ENCODE measurements at places on chromosomes 1 and 21.

GRCh38 chr1:189803364-189803763 is 674.3 kb downstream of the BRINP3 start:
- DNase-seq = no peak

GRCh38 chr1:222097588-222097987 is 355.7 kb upstream of the DUSP10 start:
- DNase-seq = no peak

- DNase-seq = no peak
These were observed 49.1 kb upstream of the CPLANE2 start for GRCh38 chr1:16286122-16286521.

DNA sequence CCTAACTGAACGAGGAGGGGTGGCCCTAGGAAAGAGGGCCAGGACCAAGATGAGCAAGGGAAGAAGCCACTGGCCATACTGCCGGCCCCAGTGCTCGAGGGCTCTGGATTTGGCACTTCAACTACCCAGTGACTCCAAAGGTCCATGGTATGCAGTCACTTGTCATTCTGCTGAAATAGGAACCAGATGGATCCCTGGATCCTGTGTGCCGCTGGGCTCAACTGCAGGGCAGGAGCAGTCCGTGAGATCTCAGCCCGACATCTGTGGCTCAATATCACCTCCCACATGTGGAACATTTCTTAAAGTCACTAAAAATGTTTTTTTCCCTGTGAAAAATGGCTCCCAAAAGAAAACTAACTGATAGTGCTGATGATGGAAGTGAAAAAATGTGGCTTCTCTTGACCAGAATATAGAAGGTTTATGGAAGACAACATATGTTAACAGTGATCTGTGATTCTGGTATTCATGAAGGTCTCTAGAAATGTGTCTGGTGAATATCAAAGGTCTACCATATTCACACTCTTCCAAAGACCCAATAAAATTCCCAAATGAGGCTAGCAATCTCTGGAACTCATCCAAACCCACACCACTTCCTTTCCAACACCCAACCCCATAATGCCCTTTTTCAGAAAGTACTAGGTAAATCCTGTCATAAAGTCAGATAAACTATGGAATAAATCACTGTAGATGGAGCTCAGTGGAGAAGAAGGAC is 24.1 kb downstream of the PAFAH2 start:
- DNase-seq = no peak

All from activated T-cell treated with anti-CD3 and anti-CD28 coated beads, Interleukin-2, amount 50 U/mL, for 72 hours (primary cell).